ENCODE measurements at places on chromosomes 16 and 17.

- DNase-seq = no peak
These were observed 2.7 kb downstream of the GDPD3 start for GRCh38 chr16:30110661-30111060.

- peak; percentile 33 for DNase-seq
These were observed 25.5 kb downstream of the NSMCE1 start for GRCh38 chr16:27242868-27243590.

DNA sequence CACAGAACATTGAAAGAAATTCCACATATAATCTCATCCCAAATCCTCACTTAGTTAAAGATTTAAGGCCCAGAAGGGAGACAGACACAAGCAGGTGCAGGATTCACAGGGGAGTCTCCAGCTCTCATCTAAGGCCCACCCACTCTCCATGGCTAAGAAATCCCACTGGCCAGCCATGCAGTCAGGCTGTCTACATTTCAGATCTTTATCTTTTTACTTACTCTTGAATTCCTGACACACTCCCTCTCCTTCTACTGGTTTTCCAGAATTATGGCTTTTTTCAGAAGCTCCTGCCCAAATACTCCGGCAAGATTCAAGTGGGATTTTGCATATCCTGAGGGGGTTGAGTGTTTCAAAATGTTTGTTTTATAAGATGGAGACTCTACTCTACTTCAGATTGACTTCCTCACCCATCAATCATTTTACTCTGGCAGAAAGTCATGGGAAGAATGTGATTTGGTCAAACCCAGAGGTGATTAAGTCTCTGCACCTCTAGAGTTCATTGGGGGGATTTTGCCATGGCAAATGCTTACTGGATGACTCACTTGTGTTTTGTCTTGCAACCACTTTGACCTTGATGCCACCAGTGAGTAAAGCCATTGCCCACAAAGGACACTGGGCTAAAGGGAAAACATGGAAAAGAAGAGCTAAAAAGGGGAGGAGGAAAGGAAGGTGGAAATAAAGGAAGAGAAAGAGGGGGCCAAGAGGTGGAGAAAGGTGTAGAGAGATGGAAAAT, 688.8 kb upstream of the SALL1 start:
- no peak for DNase-seq

GRCh38 chr17:50952013-50952412, 85.9 kb upstream of the TOB1 start:
- no peak for DNase-seq

DNA sequence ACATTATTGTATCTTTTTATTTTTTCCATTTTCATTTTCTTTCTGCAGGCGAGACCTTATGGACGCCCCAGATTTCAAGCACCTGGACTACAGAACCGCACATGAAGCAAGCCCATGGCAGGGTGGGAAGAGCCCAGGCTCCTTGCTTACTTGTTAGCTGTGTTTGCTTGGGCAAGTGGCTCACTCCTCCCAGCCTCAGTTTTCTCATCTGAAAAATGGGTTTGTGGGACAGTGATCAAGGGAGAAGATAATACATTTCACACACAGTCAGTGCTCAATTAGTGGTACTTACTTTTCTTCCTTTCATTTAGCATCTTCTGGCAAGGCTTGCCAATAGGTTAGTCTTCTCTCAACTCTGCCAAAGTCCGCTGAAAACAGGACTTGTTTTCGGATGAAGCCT, 117.5 kb downstream of the IRX3 start:
- DNase-seq = no peak

- DNase-seq = no peak
These were observed 47.5 kb downstream of the SLC6A2 start for GRCh38 chr16:55703003-55704001.

GRCh38 chr17:57135789-57136291, 50.8 kb downstream of the AKAP1 start:
- DNase-seq = no peak

DNA sequence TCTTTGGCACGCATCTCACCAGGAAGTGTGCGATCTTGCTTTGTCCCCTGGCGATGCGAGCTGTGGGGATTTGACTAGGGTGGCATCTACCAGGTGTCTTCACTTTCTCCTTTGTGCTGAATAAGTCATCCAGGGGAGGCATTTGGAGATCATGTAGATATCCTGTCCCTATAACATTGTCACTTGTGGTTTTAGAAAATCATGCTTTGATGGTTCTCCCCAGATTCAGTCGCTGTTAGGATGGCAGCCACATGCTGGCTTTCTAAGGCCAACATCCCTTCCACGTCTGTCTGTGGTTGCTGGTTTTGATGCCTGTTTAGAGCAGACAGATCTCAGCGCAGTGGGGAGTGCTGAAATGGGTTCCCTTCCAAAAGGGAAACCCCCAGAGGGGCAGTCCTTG, 2.5 kb downstream of the ADAD2 start:
- no peak for DNase-seq

- no peak for DNase-seq
These were observed 34.1 kb downstream of the HIC1 start for GRCh38 chr17:2089021-2089422.

GRCh38 chr17:68197997-68198930, 49.6 kb upstream of the AMZ2 start:
- no peak for DNase-seq

GRCh38 chr17:65554553-65555223, 6.8 kb downstream of the AXIN2 start:
- no peak for DNase-seq

DNA sequence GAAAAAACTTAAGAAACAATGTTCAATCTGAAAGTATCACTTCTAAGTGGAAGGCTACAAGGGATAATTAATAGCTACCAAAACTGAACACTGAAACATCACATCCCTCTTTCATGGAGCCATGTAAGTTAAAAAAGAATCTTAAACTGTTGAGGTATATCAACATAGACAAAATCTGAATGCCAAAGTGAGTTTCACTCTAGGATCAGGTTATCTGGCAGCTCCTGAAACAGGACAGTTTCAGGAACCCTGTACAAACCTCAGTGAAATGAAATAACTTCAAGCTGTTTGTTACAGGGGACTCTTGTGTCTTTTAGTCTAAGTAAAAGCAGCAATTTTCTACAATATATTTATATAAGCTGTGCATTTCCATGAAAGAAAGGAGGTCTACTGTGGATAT, 73.2 kb downstream of the KANSL1 start:
- DNase-seq = no peak

GRCh38 chr17:2964370-2964769, 99.0 kb downstream of the OR1D5 start:
- DNase-seq = no peak

GRCh38 chr16:77963185-77964044, 58.9 kb upstream of the CLEC3A start:
- DNase-seq = peak; percentile 24

- peak; percentile 27 for DNase-seq
These were observed 74.8 kb upstream of the GRIN2A start for GRCh38 chr16:10256784-10257641.

DNA sequence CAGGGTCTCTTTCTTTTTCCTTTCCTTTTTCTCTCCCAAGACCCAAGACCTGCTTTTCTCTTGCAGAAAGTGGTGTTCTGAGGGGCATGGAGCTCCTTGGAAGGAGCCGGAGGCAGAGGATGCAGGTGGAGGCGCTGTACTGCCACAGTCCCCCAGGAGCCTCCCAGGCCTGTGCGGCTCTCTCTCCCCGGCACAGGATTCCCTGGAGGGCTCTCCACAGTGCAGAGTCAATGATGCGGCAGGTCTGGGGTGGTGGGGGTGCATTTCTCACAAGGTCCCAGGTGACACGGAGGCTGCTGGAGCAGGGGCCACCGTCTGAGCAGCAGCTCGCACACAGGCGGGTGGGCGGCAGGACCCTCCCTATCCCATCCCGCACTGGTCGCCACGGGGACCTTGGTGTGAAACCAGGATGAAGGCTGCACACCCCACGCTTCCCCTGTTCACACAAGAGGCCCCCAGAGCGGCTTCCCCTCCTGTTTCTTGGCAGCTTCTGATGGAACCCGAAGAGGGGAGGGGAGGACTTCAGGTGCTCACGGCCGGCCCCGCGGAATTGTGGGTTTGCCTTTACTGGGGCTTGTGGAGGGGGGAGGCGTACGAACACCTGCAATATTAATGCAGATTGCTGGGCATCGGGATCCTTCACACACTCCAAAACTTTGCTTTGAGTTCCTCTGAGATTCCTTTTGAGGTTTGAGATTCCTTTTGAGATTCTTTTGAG, 186.9 kb downstream of the ENGASE start:
- DNase-seq = no peak

DNA sequence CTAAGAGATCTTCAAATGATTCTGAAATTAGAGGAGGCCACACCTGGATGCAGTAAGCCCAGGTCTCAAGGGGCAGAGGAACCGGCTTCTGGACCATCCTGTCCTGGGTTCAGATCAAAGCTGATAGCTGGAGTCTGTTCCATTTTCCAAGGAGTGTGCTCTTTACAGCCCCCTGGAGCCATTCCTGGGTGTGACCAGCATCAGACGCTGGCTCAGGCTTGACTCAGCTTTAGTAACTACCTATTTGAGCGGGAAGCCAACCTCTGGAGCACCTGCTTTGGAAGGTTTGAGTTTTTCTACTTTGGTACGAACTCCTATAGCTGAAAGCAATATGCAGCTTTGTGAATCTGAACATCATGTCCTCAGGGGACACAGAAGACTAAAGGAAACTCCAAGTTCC, 12.9 kb upstream of the BBS2 start:
- no peak for DNase-seq

DNA sequence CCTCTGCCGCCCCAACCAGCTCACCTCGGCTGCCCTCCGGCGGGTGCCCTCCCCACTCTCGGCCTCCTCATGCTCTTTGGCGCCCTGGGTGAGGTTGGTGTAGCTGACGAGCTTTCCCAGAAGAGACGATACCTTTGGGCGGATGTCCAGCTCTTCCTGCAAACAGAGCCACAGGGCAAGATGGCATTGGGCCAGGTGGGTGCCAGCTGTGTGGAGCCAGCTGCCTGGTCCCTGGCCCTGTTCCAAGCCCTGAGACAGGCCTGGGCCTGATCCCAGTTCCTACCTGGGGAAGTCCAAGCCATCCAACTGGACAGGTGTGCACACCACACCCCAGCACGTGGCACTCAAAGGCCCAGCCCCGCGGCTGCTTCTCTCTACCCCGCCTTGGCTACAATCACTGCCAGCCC, 6.9 kb downstream of the SLC12A4 start:
- no peak for DNase-seq

DNA sequence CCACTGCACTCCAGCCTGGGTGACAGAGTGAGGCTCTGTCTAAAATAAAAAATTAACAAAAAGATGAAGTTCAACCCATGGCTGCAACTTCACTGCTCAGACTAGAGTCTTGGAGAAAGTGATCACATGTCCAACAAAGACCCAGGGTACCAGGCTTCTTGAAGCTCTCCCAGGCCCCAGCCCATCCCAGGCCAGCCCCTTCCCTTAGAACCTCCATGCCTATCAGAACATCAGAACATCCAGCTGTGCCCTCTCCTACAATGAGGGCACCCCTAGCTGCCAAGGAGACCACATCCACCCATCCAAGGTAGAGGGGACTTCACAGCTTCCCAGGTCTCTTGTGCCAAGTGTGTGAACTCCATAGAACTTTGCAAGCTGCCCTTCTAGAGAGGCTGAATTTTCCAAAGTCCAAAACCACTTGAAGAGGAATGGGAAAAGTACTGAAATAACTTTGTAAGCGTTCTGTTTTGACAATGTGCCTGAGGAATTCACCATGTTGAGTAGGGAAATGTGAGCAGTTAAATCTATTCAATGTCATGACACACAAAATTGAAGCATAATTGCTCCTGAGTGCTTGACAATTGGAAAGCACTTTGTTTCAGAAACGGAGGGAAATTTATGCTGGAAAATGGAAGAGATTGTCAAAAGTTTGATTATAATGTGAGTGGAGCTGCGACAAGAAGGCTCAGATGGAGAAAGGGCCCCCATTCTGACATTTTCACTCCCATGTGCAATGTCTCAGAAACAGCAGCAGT, 230.4 kb downstream of the ZNF423 start:
- DNase-seq = no peak

DNA sequence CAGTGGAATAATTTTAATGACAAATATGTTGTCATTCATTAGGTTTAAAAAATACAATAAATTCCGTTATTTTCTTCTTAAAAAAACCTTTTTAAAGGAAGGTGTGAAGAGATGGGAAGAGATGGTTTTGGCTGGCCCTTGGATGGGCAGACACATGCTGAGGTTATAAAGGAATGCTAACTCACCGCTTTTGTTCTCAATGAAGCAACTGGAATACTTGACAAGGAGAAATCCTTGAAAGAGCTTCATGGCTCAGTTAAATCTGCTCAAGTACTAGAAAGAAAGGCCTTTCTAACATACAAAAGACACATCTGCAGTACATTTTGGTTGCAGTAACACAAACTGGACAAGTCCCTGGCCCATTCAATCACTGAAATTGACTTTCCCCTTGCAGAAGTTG, 158.3 kb upstream of the KCNJ16 start:
- DNase-seq = no peak

DNA sequence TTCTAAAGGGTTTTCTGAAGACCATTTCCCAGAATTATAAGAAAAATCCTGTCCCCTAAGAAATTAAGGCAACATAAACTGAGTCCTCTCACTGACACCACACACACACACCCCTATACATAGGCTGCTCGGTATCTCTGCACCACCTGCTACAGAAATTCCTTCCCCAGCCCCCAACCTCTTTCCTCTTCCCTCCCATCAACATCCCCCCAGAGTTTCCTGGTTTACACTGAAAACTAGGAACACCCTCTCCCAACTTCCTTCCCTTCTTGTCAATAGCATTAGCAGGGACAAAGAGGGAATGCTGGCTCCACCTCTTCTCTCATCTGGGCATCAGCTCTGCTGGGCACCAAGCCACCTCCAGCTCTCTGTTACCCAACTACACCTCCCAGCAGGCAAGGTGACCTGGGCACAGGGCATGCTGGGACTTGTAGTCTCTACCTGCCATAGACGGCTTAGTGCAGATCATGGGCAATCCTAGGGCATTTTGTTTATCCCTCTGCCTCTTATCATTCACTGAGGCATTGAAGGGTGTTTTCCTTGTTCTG, 15.7 kb downstream of the CAVIN1 start:
- DNase-seq = peak; percentile 71

GRCh38 chr16:12228602-12229499, 252.3 kb downstream of the SNX29 start:
- no peak for DNase-seq

GRCh38 chr17:42227849-42228700, 33.8 kb upstream of the GHDC start:
- DNase-seq = no peak

DNA sequence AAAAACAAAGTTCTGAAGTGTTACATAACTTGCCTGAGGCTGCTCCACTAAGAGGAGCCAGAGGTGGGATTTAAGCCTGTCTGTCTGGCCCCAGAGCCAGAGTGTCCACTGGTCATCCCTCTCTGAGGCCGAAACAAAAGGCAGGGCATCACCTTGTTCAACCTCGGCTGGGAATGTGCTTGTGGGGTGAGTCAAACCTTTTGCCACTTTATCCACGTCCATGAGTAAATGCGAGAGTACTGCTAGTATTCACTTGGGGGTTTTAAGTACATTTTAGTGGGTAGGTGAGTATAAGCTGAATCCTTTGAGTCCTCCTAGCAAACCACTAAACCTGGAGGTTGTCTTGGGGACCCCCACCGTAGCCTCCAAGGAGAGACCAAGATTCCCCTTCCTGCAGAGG, 103.5 kb downstream of the STX8 start:
- no peak for DNase-seq
